ENCODE measurements at places on chromosomes 5 and 9. TPM values are rescaled to one million over a fixed set of nuclear protein-coding genes. Genes with fewer than 3 reads are reported as not detected.

GRCh38 chr9:136225748-136226679 is 19.6 kb downstream of the QSOX2 start:
- H3K36me3 ChIP-seq = no peaks in the 10 kb centered on the region
- H3K27me3 ChIP-seq = no peaks in the 10 kb centered on the region
- DNase-seq = peak; percentile 52
- no peak overlapping the region for H3K27ac ChIP-seq

DNA sequence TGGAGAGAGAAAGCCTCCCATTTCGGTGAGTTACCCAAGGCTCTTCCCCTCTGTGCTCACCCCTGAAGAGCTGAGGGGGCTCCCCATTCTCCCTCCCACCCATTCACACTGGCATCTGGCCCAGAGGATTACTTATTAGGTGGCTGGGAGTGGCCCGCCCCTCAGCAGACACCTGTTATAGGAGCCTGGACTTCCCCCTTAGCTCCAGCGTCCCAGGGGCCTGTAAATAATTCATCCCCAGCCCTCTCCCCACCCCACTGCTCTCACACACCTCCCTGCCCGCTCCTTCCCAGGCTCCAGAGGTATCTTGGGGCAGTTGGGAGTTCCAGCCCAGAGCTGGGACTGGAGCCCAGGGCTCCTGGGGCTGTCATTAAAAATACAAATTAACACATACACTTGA is 11.6 kb upstream of the SLC6A7 start:
- no peak overlapping the region for H3K4me3 ChIP-seq
- H3K27me3 ChIP-seq = no peaks in the 10 kb centered on the region
- H3K36me3 ChIP-seq = no peaks in the 10 kb centered on the region
- H3K27ac ChIP-seq = no peak overlapping the region
- peaks cover 10% of the 10 kb centered on the region for H3K4me1 ChIP-seq
- DNase-seq = no peak

DNA sequence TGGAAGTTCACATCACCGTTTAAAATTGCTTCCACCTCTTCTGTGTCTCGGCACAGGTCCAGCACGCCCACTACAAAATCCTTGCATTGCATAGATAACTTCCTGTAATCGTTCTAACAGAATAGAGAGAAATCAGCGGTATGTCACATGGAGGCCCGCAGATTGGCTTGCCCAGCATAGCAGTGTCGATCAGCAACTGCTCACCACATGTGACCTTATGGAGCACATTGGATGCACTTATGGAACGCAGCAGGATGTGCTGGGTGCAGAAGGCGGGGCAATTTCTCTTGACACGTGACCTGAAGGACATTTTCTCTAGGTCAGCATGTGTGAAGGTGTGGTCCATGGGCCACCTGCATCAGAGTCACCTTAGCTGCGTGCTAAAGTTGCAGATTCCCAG is 49.7 kb downstream of the TRPC7 start:
- no peak overlapping the region for H3K4me3 ChIP-seq
- no peak for DNase-seq
- no peaks in the 10 kb centered on the region for H3K36me3 ChIP-seq
- H3K27me3 ChIP-seq = no peaks in the 10 kb centered on the region
- H3K27ac ChIP-seq = no peak overlapping the region

- no peaks in the 10 kb centered on the region for H3K27me3 ChIP-seq
- no peaks in the 10 kb centered on the region for H3K36me3 ChIP-seq
- no peak for DNase-seq
- peaks cover 8% of the 10 kb centered on the region for H3K4me1 ChIP-seq
These were observed 103.0 kb downstream of the PCSK5 start for GRCh38 chr9:75993434-75993833.

GRCh38 chr5:9173281-9174048 is 372.4 kb downstream of the SEMA5A start:
- H3K27ac ChIP-seq = no peak overlapping the region
- H3K4me1 ChIP-seq = no peaks in the 10 kb centered on the region
- no peaks in the 10 kb centered on the region for H3K27me3 ChIP-seq
- no peaks in the 10 kb centered on the region for H3K36me3 ChIP-seq
- no peak overlapping the region for H3K4me3 ChIP-seq
- DNase-seq = no peak

- no peak overlapping the region for H3K4me3 ChIP-seq
- no peaks in the 10 kb centered on the region for H3K36me3 ChIP-seq
- no peaks in the 10 kb centered on the region for H3K4me1 ChIP-seq
- no peak for DNase-seq
- H3K27ac ChIP-seq = no peak overlapping the region
These were observed 82.1 kb upstream of the IL33 start for GRCh38 chr9:6133346-6134063.

- H3K4me3 ChIP-seq = no peak overlapping the region
- DNase-seq = no peak
- no peaks in the 10 kb centered on the region for H3K27me3 ChIP-seq
- H3K27ac ChIP-seq = no peak overlapping the region
These were observed 264.2 kb downstream of the IRX2 start for GRCh38 chr5:2487152-2487763.

DNA sequence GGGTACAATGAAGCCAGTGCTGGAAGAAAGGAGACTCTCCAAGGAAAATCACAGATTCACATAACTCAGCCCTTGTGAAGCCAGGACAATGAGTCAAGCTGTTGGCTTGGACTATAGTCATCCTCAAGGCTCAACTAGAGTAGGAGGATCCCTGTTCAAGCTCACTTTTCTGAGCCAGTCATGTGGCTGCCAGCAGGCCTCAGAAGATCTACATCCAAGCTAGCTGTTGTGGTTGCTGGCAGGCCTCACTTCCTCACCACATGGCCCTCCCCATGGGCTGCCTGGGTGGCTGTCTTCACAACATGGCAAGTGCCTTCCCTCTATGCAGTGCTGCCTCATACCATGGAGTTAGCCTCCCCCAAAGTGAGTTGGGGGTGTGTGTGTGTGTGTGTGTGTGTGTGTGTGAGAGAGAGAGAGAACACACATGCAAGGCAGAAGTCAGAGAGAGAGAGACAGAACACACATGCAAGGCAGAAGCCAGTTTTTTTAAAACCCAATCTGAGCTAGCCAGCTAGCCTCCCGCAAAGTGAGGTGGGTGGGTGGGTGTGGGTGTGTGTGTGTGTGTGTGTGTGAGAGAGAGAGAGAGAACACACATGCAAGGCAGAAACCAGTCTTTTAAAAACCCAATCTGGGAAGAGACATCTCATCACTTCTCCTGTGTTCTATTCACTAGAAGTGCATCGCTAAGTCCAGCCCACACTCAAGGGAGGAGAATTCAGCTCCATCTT is 17.1 kb downstream of the SCAI start:
- peaks cover 9% of the 10 kb centered on the region for H3K4me1 ChIP-seq
- no peaks in the 10 kb centered on the region for H3K36me3 ChIP-seq
- H3K27me3 ChIP-seq = no peaks in the 10 kb centered on the region
- peak overlapping the region; percentile 72 for H3K27ac ChIP-seq

DNA sequence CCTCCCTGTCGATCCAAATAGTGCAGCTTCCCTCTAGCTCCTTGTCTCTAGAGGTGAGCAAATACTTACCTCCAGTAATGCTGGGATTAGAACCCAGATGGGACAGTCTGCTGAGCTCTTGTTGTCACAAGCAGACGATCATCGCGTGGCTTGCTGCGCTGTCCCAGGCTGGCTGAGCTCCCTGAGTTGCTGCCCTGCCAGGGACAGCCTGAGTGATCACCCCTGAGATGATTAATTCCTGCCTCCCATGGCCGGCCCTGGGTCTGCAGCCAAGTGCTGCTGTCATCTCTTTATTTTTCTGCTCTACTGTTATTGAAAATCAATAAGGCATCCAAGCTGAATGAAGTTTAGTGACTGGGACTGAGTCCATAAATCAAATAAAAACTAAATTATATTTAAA is 94.0 kb upstream of the ALDH1B1 start:
- no peak overlapping the region for H3K4me3 ChIP-seq
- no peaks in the 10 kb centered on the region for H3K27me3 ChIP-seq
- no peak overlapping the region for H3K27ac ChIP-seq
- no peak for DNase-seq
- no peaks in the 10 kb centered on the region for H3K36me3 ChIP-seq

The FGF1 gene
- 1.3 TPM for total RNA-seq

DNA sequence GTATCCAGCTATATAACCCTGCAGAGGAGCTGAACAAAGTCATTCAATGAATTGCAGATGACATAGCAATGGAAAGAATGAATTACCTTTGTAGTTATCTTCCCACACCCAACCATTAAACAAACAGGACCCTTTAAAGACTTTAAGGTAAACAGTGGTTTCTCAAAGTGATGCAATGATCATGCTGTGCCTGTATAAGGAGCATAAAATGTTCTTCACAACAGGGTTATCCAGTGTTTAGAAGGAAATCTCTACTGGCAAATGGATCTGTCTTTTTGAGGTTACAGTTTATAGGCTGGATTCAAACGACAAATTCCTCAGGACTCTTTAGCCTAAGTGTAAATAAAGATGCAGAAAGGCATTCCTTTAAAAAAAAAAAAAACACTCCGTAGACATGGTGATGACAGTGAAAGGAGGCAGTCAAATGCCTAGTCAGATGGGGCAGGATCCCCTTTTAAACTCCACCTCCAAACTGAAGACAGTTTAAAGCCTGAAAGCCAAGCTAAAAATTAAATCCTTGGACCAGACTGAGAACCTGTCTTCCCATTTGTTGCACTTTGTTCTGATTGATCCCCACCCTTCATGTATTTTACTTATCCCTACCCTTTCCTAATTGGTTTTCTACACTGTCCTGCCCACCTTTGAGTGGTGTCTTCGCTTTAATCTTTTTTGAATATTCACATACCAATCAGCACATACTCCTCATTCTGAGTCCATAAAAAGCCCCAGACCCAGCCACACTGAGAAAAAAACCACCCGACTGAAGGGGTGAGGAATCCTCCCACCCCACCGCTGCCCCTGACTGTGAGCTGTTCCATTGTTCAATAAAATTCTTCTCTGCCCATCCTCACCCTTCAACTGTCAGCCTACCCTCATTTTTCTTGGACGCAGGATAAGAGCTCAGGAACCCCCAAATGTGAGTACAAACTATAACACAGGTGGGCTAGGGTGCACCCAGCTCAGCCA is 761.3 kb upstream of the DMAC1 start:
- no peak for DNase-seq
- H3K36me3 ChIP-seq = no peaks in the 10 kb centered on the region
- no peaks in the 10 kb centered on the region for H3K27me3 ChIP-seq
- H3K4me1 ChIP-seq = no peaks in the 10 kb centered on the region

DNA sequence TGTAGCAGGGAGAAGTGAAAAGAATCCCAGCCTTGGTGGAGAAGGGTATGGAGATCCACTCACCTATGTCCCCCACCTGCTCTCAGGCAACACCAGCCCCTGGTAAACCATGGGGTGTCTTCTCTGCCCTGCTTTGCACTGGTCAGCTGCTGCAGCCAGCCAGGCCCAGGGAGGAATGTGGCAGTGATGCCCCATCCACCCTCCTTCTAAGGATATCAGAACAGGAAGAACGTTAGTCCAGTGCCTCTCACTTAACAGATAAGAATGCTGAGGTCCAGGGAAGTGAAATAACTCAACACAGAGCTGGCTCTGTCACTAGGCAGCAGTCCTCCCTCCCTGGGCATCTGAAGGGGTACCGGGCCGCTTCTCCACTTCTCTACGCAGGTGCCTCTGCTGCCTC is 9.7 kb upstream of the PPIC start:
- no peaks in the 10 kb centered on the region for H3K36me3 ChIP-seq
- DNase-seq = no peak
- H3K4me3 ChIP-seq = no peak overlapping the region
- H3K27me3 ChIP-seq = no peaks in the 10 kb centered on the region
- no peaks in the 10 kb centered on the region for H3K4me1 ChIP-seq

The LURAP1L gene
- 2.3 TPM for total RNA-seq

- H3K36me3 ChIP-seq = no peaks in the 10 kb centered on the region
- no peak overlapping the region for H3K4me3 ChIP-seq
- no peak for DNase-seq
- no peaks in the 10 kb centered on the region for H3K27me3 ChIP-seq
- no peaks in the 10 kb centered on the region for H3K4me1 ChIP-seq
- H3K27ac ChIP-seq = no peak overlapping the region
These were observed 119.8 kb downstream of the SSBP2 start for GRCh38 chr5:81631124-81631523.

DNA sequence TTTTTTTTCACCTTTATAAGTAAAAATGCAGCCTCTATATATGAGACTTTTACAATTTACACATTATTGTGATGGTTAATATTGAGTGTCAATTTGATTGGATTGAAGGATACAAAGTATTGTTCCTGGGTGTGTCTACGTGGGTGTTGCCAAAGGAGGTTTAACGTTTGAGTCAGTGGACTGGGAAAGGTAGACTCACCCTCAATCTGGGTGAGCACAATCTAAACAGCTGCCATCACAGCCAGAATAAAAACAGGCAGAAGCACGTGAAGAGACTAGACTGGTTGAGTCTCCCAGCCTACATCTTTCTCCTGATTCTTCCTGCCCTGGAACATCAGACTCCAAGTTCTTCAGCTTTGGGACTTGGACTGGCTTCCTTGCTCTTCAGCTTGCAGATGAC is 132.8 kb upstream of the DPYSL3 start:
- no peak overlapping the region for H3K4me3 ChIP-seq
- no peaks in the 10 kb centered on the region for H3K27me3 ChIP-seq
- no peaks in the 10 kb centered on the region for H3K36me3 ChIP-seq
- H3K4me1 ChIP-seq = no peaks in the 10 kb centered on the region
- no peak overlapping the region for H3K27ac ChIP-seq

DNA sequence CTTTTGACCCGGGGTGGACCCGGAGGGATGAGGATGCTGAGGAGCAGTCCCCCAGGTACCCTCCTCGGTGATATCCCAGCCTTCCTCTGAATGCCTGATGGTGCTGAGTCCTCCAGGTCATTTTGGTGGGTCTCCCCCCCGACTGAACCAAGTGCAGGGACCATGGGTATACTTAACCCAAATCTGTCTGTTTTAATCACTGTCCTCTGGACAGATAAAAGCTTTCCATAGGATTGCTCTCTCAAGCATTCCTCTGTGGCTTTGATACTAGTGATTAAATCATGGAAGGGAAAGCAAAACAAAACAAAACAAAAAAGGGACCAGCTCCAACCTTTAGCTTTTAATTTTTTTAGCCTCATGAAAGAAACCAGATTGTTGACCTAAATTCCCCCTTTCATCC is 26.0 kb downstream of the PAPPA start:
- no peaks in the 10 kb centered on the region for H3K4me1 ChIP-seq
- DNase-seq = no peak
- no peak overlapping the region for H3K27ac ChIP-seq
- H3K4me3 ChIP-seq = no peak overlapping the region

The PCDHGA10 gene
- total RNA-seq = 17.1 TPM

DNA sequence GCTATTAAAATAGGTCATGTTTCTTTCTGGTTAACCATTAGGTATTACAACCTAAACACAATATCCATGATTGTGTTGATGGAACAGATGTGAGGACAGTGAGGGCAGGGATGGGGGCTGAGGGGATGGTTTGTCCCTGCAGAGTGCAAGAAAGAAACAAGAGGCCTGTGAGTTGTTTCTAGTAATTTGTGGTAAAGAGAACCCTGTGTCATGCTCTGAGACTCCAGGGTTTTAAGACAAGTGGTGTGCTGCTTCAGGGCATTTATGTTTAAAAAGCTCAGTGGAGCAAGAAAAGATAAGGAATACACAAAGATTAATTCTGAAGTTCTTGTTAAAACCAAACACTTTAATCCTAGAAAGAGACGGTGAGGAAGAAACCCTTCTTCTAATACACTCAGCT is 656.5 kb downstream of the TLE1 start:
- H3K27me3 ChIP-seq = no peaks in the 10 kb centered on the region
- no peaks in the 10 kb centered on the region for H3K4me1 ChIP-seq
- DNase-seq = no peak
- no peaks in the 10 kb centered on the region for H3K36me3 ChIP-seq

The IGIP gene
- total RNA-seq = 25.5 TPM

- no peak overlapping the region for H3K4me3 ChIP-seq
- no peaks in the 10 kb centered on the region for H3K27me3 ChIP-seq
- no peak overlapping the region for H3K27ac ChIP-seq
These were observed 204.7 kb upstream of the RFX3 start for GRCh38 chr9:3730511-3730922.

The SHOC1 gene
- not detected for total RNA-seq
